Sciatic nerve (tissue), 2 donors: ENCODE measurements at places on chromosomes 4 and X.

DNA sequence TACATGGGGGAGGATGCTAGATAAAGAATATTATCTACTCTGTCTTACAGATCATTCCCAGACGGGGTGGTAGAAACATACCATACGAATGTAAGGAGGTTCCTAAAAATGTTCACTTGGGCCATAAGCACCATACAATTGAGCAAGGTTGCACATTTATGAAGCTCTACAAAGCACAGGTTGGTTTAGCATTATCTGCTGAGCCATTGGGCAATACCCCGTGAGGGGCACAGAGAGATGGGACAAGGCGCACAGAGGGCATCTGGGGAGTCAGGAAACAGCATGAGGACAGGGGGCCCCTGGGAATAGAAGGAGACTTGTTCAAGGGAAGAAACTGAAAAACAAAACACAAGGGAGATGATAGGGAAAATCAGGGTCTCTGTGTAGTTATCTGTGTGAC lies 305.3 kb downstream of the TRIML1 start:
- no peak for DNase-seq

GRCh38 chr4:76723924-76724323 lies 174.0 kb downstream of the SOWAHB start:
- no peak for DNase-seq

DNA sequence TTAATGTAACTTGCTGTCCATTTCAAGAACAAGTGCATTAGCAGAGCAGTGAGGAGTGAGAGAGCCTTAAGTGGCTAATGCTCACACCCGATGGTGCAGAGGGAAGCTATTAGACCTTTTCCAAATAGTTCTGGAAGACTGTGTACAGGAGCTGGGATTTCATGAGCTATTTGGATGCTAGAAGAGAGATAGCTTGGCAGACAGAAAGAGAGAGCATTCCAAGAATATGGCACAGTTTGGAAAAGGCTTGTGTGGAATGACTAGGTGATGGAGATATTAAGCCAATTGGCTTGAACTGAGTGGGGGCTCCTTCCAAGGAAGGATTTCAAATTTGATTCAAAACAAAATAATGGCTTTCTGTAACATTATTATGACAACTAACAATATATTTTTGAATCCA lies 1097.2 kb upstream of the TENM3 start:
- DNase-seq: no peak

GRCh38 chr4:177446586-177446985 lies 4.3 kb upstream of the AGA start:
- no peak for DNase-seq

GRCh38 chr4:22720091-22720490 lies 27.4 kb downstream of the GBA3 start:
- no peak for DNase-seq

DNA sequence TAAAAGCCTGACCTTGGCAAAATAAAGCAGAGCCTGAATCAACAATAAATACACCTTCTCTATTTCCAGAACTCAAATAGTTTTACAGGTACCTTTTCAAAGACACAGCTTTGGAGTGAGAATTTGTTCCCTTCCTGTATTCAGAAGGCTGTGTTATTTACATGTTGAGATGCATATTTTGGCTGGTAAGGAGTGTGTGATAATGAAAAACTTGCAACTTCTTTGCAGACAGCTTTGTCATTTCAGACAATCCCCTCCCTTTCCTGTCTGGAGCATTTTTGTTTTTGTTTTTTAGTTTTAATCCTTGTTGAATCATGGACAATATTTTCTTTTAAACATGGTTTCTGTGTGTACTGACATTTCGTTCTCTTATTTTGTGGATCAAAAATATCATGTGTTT lies 493.8 kb downstream of the FAT4 start:
- no peak for DNase-seq

DNA sequence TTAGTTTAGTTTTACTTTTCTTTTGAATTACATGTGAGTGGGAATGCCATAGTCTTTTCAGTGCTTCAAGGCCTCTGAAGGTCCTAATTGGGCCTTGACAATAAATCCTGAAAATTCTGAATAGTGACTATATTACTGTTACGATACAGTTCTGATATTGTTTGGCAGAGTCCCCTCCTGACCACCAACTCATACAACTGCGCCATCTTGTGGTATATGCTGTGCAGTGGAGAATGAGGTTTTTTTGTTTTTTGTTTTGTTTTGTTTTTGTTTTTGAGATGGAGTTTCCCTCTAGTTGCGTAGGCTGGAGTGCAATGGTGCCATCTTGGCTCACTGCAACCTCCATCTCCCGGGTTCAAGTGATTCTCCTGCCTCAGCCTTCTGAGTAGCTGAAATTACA lies 56.6 kb upstream of the CHRDL1 start:
- no peak for DNase-seq

DNA sequence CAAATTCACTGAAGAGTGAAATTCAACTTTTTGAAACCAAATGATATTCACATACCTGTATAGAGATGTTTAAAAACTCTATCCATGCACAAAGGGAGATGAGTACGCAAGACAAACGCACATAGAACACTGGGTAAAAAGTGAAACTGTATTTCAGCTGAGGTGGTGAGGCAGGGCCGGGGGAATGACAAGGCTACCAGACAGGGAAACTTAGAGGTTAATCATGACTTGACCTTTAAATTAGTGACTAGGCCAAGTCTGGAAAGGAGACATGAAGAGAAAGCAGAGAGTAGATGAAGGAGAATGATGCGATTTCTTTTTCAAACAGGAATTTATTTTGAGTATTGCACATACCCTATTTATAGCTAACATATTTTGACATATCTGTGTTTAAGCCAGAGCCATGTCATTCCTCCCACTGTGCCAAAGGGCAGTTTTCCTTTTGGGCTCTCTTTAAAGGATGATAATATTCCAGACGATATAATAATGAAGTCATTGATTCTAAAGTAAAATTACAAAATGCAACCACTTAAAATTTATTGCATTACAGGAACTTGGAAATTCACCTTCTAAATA lies 49.4 kb downstream of the ARHGEF6 start:
- DNase-seq: no peak

DNA sequence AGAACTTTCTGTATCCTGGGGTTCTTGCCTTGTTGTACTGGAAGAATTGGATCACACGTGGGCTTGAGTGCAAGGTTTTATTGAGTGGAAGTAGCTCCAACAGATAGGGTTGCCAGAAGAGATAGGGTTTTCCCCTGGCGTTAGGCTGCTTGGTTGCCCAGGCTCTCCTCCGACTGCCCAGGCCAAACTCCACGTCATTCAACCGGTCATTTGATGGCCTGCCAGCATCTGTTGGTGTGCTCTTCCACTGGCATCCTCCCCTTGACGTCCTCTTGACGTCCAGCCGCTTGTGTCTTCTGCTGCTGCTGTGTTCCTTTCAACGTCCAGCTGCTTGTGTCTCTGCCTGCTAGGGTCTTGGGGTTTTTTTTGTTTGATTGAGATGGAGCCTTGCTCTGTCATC lies 340.3 kb upstream of the ZCCHC13 start:
- no peak for DNase-seq

- DNase-seq: no peak
These were observed 73.9 kb upstream of the MXRA5 start for GRCh38 chrX:3420316-3420715.

- no peak for DNase-seq
These were observed 54.0 kb downstream of the ARX start for GRCh38 chrX:24961809-24962208.

DNA sequence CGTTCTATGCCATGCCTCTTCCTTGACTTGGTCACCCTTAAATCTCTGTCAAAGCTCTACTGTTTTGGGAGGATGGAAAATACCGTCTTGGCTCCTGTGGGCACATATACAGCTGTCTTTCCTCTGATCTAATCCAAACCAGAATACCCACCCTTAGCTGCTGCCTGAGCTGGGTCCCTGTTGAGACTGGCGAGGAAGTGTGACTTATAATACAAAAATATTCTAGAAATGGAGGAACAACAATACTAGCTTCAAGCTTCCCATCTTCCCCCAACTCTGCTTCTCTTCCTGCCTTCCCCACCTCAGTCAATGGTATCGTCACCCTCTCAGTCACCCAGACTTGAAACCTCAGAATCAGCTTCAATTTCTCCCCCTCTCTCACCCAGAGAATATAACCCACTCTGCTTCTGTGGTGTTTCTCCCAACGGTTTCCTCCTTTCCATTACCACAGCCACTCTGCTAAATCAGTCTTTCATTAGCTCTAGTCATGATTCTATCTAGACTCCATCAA lies 599 bp upstream of the IL2RG start:
- DNase-seq: no peak

DNA sequence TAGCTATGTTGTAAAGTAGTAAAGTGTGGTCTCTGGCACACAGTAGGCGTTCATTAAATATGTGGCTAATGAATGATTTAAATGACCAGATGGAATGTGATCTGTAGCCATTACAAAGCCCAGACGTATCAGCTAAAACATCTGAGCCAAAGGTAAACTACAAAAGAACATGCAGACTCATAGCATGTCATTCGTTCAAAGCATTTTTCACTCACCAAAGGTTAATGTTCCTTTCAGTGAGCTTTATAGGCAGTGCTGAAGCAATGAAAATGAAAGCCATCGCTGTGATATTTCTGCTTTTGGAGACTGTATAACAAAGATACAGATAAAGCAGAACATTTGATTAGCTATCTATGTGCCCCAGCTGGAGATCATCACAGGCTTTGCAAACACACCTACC lies 50.5 kb downstream of the F9 start:
- DNase-seq: no peak

DNA sequence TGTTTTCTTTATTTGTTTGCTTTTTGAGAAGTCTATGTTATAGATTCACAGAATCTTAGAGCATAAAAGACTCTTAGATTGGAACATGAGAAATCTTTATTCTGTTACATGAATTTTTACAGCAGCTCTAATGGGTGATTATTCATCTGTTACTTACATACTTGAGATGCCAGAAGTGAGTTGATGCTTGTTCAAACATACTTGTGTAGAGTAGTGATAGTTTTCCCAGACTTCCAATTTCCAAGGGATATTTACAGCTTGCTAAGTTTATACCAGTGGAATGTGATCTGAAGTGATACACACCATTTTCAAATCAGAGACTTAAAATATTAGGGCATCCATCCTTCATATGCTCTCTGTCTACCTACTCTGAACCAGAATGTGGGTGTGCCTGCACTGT lies 252.9 kb upstream of the SMIM31 start:
- DNase-seq: no peak

GRCh38 chrX:38138157-38138891 lies 82.3 kb downstream of the SRPX start:
- no peak for DNase-seq

DNA sequence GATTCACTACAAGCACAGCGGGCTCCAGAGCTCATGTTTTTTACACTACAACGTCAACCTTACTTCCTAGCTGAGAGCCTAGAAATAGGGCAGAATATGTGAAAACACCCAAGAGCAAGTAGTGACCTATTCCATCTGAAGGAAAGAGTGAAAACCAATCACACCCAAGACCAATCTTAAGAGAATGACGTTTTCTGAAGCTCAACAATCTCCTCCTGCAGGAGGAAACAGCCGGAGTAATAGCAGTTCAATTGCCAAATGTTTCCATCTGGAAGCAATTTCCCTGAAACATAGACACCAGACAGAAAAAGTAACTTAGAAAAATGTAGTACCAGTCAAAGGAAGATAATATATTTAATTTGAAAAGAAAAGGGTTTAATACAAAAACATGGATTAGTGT lies 142.4 kb downstream of the ANXA5 start:
- no peak for DNase-seq

DNA sequence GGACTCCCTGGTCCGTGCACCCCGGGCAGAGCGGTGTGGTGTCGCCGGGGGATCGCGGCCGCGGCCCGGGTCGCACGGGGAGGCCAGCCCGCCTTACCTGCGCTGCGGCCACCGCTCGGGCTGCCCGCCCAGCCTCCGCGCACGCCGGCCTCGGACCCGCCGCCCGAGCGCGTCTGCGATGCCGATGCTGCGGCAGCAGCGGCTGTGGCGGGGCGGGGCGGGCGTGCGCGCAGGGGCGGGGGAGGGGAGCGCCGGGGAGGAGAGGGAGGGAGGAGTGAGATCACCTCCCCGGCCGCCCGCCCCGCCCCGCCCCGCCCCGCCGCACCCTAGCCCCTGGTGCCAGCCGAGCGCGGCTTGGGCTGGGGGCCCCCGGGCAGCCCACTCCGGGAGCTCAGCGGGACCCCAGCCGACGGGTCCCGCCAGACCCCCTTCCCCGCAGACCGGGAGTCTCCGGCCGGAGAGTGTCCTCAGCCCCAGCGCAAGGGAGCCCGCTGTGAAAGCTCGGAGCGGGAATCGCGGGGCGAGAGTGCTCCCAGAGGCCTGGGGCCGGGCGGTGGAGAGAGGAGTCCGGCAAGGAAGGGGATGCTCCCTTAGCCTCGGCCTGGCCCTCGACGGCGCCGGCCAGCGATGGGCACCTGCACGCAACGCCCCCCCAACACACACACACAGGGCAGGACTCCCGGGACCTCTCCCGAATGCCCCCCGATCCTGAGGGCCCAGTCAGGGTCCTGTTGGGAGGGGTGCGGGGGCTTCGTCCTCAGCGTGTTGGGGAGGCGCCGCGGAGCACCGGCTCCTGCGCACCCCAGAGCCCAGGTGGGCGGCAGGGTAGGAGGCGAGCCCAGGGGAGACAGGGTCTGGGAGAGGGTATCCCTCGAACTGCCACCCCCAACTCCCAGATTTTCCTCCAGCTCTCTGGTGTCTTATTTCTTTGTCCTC lies at the start of gene L1CAM:
Gene L1CAM, minus strand, starts transcription at position 206 of the 936 bp plus-strand sequence. CDS start 10,337 bp downstream, outside the sequence.
- no peak for DNase-seq

GRCh38 chrX:103124284-103124683 lies 31.3 kb upstream of the NXF3 start:
- no peak for DNase-seq

DNA sequence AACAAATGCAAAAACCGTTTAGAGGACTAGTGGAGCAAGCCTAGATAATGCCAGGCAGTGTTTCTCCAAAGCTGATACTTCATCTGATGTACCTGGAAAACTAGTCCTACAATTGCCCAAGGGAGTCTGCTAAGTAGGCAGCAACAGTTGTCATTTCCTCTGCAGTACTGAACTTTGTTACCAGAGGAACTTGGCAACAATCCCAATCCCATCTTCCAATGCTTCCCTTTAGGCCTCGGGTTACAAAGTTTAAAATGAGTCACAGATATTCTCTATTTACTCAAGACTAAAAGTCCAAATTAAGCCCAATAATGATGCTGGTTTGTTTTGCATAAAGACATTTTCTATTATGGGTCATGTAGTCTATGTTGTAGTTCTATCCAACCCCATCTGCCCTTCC lies 120.0 kb upstream of the GLRA2 start:
- no peak for DNase-seq

GRCh38 chrX:27918799-27919198 lies 62.5 kb downstream of the DCAF8L1 start:
- DNase-seq: no peak

DNA sequence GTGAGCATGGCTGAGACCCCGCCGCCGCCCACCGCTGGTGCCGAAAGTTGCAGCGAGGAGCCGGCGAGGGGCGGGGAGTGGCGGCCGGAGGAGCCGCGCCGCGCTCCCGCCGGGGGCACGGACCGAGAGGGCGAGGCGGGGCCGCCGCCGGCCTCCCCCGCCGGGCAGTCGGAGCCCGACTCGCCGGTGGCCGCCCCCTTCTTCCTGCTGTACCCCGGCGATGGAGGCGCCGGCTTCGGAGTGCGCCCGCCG lies 16.5 kb downstream of the UTP3 start:
- DNase-seq: no peak
